ENCODE measurements at places on chromosomes 7 and 10.

- no peak for DNase-seq
Measured at GRCh38 chr7:39703144-39703543, 79.8 kb downstream of the RALA start.

DNA sequence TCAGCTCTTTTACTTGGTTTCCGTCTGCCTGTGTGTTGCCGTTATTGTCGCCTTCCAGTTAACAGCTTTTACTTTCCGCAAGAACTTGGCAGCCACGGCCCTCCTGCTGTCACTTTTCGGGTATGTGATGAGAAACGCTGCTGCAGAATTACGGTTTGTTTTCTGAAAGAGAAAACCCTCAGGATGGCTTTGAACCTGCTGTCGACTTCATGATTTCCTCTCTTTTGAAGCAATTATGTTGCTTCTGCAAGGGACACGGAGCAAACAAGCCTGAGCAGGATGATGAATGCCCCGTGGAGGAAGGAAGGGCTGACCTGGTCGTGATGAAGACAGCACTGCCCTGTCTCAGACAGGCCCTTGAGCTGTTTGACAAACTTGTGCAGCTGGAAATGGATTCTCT, 339.8 kb downstream of the ABCA13 start:
- no peak for DNase-seq

DNA sequence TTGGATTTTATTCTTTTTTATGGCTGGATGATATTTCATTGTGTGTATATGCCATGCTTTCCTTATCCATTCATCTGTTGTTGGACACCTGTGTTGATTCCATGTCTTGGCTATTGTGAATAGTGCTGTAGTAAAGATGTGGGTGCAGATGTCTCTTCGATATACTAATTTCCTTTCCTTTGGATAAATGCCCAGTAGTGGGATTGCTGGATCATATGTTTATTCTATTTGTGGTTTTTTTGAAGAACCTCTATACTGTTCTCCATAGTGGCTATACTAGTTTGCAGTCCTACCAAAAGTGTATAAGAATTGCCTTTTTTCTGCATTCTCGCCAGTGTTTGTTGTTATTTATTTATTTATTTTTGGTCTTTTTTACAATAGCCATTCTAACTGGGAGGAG, 159.8 kb downstream of the WNT2 start:
- DNase-seq: no peak

- DNase-seq: no peak
Measured at GRCh38 chr7:95922191-95922590, 149.8 kb downstream of the DYNC1I1 start.

- DNase-seq: no peak
Measured at GRCh38 chr7:96388166-96388565, 66.3 kb upstream of the SLC25A13 start.

GRCh38 chr7:150902078-150903033, 50.0 kb downstream of the AOC1 start:
- DNase-seq: no peak

GRCh38 chr10:100339236-100339635, 7.8 kb upstream of the SCD start:
- DNase-seq: no peak
